ENCODE measurements at places on chromosomes 1 and 21.
A peak's percentile ranks its signal among the peaks of the same experiment; 100 is the strongest.

DNA sequence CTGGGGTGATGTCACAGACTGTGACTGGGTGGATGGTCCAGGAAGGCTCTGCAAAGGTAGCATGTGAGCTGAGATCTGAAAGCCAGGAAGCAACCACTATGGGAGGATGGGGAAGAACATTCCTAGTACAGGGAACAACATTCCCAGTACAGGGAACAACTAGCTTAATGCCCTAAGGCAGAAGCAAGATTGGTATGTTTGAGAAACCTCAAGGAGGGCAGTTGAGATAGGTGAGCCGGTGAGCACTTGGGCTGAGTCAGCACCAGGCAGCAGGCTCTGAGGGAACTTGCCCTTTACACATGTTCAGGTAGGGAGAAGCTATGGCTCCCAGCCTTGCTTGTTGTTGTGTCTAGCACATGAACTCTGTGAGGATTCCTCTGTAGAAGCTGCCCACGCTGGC is 24.2 kb upstream of the CACNA1E start:
- DNase-seq = no peak

DNA sequence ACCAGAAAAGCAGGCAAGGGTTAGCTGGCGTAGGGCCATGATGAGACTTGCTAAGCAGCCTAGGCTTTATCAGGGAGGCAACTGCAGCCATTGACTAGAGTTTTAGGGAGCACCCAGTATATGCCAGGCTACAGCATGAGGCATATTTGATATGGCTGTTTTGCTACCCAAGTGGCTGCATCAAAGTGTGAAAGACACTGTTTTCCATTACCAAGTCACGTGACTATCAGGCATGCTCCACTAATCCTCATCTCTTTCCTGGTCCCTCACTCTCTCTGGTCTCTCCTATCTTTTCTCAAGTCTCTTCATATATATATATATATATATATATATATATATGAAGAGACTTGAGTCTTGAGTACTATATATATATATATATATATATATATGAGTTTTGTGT is 206.7 kb upstream of the POU3F1 start:
- DNase-seq = no peak

DNA sequence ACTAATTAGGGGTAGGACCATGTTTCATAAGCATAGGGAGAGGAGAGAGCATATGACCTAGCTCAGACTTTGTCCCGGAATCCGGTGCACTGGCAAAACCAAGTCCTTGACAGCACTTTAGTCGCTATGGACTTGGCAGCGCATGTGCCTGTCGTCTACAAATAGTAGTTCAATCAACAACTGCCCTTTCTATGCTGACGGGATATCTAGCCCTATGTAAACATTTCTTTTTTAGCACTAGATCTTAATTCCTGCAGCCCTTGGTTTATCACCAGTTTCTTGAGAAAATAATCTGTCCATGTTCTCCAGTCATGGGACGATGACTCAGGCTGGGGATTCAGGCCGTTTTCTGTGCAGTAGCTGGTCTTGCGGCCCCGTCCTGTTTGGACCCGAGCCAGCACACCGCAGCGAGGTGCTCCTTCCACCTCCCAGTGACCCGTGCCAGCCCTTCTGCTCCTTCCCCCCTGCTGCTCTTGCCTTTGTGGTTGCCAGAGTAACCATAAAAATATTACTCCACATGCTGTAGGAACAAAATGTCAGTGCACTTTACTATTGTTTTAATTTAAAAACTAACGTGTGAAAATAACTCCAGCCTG is 8.6 kb upstream of the MT1HL1 start:
- peak; percentile 16 for DNase-seq

DNA sequence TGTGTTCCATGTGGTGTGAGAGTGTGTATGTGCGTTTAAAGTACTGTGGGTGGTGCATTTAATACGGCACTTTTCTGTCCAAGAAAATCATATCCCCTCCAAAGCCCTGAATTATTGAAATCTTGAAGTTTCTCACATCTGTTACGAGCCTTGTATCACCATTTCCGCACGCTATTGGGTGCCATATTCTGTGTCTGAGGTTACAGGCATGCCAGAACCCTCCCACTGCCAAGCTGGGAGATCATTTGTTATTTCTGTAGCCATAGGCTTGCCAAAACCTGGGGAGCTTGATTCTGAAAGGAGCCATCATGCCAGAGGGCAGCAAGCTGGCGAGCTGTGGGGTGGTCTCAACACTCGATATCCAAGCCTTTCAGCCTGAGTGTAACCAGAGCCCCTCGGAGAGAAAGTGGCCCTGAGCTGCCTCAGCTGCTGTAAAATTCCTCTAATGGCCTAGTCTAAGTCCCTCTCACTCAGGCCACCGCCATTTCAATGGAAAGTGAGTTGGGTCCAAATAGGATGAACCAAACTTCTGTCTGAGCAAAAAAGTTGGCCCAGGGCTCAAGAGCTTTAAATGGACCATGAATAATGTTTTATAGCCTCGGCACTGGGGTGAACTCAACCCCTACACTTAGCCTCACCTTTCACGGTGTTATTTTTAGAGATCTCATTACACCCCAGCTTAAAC is 298.4 kb upstream of the DUSP10 start:
- DNase-seq = no peak

- no peak for DNase-seq
Observed at GRCh38 chr1:22540337-22540736, 23.0 kb upstream of the EPHA8 start.

DNA sequence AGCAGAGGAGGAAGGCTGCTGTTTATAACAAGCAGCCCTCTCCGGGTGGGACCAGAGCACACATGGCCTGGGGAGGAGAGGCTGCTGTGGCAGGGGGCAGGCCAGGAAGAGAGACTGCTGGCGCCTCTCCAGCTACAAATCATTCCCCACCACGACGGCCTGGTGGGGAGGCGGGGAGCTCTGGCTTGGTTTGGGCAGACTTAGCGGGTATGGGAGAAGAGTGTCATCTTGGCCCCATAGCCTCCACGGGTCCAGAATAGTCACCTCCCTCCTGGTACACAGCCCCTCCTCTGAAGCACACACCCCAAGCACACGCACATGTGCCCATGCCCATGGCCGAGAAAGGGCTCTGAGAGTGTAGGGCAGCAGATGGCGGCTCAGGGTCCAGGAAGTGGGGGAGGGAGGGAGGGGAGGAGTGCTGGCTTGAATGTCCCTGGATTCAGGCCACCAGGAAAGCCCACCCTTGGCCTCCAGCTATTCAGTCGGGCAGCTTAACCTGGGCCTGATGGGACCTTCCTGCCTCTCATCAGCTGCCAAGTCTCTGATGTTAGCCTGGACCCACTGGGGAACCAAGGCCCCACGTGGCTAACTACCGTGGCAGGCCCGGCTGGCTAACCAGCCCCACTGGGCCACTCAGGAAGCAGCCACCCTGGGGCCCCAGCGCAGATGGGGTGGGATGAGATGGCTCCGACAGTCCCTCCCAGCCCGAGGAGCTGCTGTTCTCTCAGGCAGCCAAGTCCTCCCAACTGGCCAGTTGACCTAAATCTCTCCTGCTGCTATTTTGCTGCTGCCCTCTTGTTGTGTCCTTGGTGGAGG is 10.9 kb downstream of the LRP8 start:
- DNase-seq = no peak
